ENCODE measurements at places on chromosomes 7 and 10. TPM values are rescaled to one million over a fixed set of nuclear protein-coding genes. Genes with fewer than 3 reads are reported as not detected.
A peak's percentile ranks its signal among the peaks of the same experiment; 100 is the strongest.

The ADCY1 gene
- 0.51 TPM for total RNA-seq

DNA sequence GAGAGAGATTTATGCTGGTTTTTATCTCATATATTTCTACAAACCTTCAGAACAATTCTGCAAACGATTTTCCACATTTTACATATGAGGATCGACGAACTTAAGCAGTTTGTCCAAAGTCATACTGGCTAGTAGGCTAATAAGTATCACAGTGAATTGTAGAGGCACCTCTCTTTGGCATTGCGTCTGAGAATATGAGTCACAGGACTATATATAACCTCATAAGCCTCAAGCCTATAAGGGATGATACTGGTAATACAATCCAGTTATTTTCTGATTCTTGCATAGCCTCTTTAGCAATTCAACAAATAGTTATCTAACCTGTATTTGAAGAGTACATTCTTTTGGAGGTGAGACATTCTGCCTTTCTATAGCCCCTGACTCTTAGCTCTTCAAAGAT, 129.8 kb downstream of the GPR158 start:
- H3K4me3 ChIP-seq, result no peak overlapping the region
- H3K4me1 ChIP-seq, result no peaks in the 10 kb centered on the region
- no peaks in the 10 kb centered on the region for H3K27me3 ChIP-seq

DNA sequence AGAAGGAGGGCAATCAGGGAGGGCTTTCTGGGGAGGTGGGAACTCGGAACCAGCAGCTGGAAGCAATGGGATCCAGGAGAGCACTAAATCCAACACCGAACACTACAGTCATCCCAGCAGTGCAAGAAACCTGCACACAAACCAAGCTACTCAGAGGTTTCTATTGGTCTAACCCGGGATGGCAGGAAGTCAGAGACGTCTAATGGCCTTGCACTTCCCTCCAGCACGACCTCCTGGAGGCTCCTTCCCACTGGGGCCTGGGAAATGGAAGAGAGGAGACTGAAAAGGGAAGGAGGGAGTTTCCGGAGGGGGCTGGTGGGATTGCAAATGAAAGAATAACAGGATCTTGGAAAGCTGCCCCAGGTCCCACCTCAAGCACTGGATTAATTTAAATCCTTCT, 56.3 kb downstream of the TEX36 start:
- no peaks in the 10 kb centered on the region for H3K36me3 ChIP-seq
- H3K27me3 ChIP-seq, result no peaks in the 10 kb centered on the region
- H3K4me1 ChIP-seq, result no peaks in the 10 kb centered on the region
- DNase-seq, result no peak

- H3K36me3 ChIP-seq, result no peaks in the 10 kb centered on the region
- H3K4me3 ChIP-seq, result no peak overlapping the region
- H3K27me3 ChIP-seq, result no peaks in the 10 kb centered on the region
- H3K4me1 ChIP-seq, result no peaks in the 10 kb centered on the region
These were observed 4.4 kb downstream of the ZNF485 start for GRCh38 chr10:43610636-43611035.

GRCh38 chr10:118504467-118505205, 90.8 kb downstream of the PRLHR start:
- H3K4me3 ChIP-seq, result no peak overlapping the region
- H3K27ac ChIP-seq, result no peak overlapping the region
- H3K4me1 ChIP-seq, result no peaks in the 10 kb centered on the region
- no peaks in the 10 kb centered on the region for H3K36me3 ChIP-seq
- H3K27me3 ChIP-seq, result no peaks in the 10 kb centered on the region
- DNase-seq, result peak; percentile 15

- peak; percentile 45 for DNase-seq
- H3K4me3 ChIP-seq, result no peak overlapping the region
- no peaks in the 10 kb centered on the region for H3K4me1 ChIP-seq
- H3K27me3 ChIP-seq, result no peaks in the 10 kb centered on the region
- peak overlapping the region; percentile 97 for H3K27ac ChIP-seq
These were observed 1.9 kb upstream of the ARL4A start for GRCh38 chr7:12685550-12685949.

DNA sequence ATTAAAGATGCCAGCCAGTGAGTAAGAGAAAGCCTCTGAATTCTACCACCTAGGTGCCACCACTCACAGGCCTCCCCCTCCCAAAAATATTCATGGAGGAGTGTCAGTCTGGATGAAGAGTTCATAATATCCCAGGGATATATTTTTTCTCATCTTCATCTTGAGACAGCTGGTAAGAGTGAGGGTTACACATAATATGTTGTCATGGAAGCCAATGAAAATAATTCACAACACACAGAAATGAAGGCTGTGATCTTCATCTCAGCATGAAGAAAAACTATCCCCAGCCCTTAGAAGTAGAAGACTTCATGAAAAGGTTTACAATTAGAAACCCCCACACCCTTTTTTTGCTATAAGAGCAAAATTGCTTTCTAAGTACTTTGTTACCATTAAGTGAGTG, 175.6 kb downstream of the DNAH11 start:
- no peaks in the 10 kb centered on the region for H3K36me3 ChIP-seq
- no peaks in the 10 kb centered on the region for H3K27me3 ChIP-seq
- H3K4me1 ChIP-seq, result no peaks in the 10 kb centered on the region
- H3K27ac ChIP-seq, result no peak overlapping the region
- no peak for DNase-seq
- H3K4me3 ChIP-seq, result no peak overlapping the region

Data from fibroblast of lung (primary cell).